ENCODE measurements at places on chromosomes 2 and 18.

DNA sequence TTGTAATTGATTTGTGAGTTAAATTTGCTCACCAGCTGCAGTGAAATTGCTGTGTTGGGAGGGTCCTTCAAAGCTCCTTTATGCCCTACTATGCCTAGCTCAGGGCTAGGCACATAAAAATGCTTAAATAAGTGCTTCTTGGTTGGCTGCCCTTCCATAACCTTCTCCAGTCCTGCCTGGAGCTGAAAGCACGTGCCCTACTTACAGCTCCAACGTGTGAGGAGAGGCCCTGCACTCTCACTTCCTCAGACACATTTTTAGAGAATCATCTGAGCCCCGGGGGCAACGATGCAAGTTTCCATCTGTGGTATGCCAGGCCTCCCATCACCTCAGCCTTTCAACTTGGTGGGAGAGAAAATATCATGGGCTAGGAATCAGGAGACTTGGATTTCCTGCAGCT, 202.7 kb downstream of the BCL11A start:
- DNase-seq, result no peak

- DNase-seq, result peak; percentile 51
These were observed 25.8 kb downstream of the BIN1 start for GRCh38 chr2:127080938-127081755.

- DNase-seq, result no peak
These were observed 41.3 kb upstream of the SNED1 start for GRCh38 chr2:240956935-240957655.

DNA sequence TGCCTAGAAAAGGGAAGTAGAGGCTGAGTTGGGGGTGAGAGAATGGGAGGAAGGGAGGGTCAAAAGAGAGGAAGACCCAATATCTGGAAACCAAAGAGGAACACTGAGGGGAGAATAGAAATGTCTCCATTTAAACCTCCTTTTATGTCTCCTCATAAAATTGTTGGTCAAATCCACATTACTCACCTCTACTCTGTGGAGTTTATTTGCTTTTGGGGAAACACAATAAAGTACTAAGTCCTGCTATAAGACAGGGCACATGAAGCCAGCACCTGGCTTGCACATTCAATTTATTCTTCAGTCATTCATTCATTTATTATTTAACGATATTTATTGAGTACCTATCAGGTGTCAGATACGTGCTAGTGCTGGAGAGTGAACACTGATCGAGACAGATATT, 60.3 kb upstream of the NFE2L2 start:
- DNase-seq, result no peak

- no peak for DNase-seq
These were observed 309.7 kb upstream of the LRRTM4 start for GRCh38 chr2:77831898-77832297.

DNA sequence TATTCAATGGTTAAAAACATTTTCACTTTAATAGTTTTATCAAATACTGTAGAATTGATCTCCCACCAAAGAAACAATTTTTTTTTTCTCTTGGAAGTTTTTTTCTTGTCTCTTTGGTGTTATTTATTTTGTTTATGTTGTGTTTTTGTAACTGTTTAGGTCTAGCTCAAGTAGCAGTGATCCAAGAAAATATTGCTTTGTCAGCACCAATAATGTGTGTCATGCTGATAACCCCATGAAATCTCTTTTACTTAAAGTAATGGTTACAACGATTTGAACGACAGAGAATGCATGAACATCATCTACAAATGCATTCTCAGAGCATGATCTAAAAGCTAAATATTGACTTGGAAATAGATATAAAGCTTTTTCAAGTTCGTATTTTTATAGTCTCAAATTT, 122.9 kb downstream of the DOK6 start:
- no peak for DNase-seq

DNA sequence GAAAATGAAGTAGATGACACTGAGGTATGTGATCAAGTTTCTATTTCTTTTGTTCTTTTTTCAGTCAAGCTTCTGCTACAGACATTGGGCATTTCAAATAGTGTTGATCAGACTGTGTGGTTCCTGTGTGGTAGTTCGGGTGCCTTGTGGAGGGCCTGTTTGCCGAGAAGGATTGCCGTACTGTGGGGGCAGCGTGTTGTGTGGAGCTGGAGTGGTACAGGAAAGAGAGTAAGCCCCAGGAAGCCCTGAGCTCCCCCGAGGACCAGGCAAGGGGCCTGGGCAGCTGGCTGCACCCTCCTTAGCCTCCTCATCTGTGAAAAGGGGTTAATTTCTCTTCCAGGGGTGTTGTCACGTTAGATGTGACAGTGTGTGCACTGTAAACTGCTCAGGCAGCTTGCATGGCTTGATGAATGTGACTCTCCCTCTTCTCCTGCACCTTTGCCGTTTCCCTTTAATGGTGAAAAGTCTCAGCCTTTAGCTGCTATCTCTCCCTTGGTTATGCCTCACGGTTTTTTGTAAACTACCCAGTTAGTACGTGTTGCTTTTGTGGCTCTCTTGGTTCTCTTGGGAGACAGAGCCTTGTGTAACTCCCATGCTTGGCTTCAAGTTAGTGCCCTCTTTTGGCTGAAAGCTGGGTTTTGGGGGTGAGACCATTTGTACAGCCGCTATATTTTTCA, 19.5 kb downstream of the C2orf74 start:
- no peak for DNase-seq

DNA sequence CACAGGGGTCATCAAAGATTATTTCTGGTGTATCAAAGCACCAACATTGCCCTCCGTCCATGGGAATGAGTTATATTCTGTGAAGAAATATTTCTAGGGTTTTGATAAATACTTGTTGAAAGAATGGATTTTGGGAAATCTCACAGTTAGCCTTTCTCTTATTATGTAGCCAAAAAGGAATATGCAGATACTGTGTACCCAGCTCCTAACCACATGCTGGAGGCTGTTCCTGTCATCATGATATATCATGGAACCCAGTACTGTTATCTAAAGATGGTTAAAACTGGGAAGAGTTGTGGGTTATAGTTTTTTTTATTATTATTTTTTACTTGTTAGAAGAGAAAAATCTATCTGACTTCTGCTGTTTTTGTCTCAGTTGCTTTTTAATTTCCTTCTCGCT, 82.8 kb downstream of the POLE4 start:
- no peak for DNase-seq

DNA sequence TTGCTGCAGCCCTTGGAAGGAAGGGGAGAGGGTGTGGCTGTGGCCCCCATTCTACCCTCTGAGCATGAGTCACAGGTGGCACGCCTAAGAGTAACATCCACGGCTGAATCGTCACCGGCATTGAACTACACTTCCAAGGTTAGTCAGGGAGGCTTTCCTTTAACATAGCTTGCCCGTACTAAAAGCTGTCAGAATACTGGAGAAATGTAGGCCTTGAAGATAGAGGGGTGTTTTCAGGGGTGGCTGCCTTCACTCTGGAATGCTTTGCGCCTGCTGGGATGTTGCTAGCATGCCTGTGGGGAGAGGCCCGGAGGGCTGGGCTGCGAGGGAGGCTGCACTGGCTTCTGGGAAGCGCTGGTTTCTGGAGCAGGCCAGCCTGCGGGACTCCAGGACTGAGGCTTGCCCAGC, 333.7 kb downstream of the AGAP1 start:
- DNase-seq, result no peak

DNA sequence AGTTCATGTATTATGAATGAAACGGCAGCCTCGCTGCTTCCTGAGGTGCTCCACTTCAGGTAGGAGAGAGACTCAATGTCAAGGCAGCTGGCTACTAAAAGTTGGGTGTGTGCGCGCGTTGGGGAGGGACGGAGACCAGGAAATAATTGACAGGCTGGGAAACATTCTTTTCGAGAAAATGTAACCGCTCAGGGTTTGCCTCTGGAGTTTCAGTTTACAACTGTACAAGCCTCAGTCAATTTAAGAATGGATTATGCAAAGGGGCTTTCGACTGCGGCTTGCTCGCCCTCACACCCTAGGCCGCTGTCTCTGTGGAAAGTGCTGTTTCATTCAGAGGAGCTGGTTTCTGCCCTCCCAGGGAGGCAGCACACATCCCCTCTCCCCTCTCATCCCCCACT, 4.4 kb upstream of the SPRED2 start:
- no peak for DNase-seq

- no peak for DNase-seq
These were observed 80.8 kb upstream of the NFATC1 start for GRCh38 chr18:79314838-79315388.

GRCh38 chr2:217905896-217906295, 96.9 kb downstream of the TNS1 start:
- no peak for DNase-seq

GRCh38 chr2:74528600-74529356, 728 bp downstream of the AUP1 start:
- DNase-seq, result peak; percentile 28

- DNase-seq, result no peak
These were observed 571.9 kb downstream of the CPS1 start for GRCh38 chr2:211128287-211128686.

- no peak for DNase-seq
These were observed 9.2 kb downstream of the AAK1 start for GRCh38 chr2:69634196-69634821.

GRCh38 chr18:25322806-25323205, 29.2 kb downstream of the ZNF521 start:
- DNase-seq, result no peak

GRCh38 chr2:126798276-126799140, 100.2 kb upstream of the TEX51 start:
- no peak for DNase-seq

DNA sequence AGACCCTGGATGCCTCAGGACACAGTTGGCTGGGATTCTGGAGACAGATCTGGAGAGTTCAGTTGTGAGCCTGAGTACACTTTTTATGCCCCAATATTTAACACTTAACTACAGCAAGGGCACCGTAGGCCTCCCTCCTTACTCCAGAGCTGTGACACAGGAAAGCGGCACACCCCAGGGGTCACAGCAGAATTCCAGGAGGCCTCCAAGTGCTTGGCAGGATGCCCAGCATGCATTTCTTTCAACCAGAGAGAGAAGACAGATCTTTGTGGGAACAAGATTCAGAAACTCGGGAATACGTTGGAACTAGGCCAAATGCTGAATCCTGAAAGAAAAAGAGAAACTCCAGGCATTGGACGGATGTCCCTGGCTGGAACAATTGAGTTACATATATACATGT, 199.2 kb upstream of the NT5C1B start:
- DNase-seq, result no peak

DNA sequence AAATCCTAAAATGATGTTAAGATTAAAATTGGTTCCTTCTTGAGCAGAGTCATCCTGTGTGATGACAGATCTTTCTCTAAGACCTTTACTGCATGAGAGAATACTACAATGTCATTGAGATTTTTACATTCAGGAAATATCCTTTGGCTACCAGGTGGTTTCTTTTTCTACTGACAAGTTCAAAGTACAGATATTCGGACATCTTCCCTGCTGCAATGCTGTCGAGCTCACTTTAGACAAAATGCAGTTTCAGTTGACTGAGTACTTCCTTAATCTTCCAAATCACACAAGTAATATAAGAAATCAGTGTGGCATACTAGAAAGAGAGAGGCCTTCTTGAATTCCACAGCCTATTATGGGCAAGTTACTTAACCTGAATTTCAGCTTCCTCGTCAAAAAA, 207.9 kb upstream of the ACVR2A start:
- DNase-seq, result no peak

DNA sequence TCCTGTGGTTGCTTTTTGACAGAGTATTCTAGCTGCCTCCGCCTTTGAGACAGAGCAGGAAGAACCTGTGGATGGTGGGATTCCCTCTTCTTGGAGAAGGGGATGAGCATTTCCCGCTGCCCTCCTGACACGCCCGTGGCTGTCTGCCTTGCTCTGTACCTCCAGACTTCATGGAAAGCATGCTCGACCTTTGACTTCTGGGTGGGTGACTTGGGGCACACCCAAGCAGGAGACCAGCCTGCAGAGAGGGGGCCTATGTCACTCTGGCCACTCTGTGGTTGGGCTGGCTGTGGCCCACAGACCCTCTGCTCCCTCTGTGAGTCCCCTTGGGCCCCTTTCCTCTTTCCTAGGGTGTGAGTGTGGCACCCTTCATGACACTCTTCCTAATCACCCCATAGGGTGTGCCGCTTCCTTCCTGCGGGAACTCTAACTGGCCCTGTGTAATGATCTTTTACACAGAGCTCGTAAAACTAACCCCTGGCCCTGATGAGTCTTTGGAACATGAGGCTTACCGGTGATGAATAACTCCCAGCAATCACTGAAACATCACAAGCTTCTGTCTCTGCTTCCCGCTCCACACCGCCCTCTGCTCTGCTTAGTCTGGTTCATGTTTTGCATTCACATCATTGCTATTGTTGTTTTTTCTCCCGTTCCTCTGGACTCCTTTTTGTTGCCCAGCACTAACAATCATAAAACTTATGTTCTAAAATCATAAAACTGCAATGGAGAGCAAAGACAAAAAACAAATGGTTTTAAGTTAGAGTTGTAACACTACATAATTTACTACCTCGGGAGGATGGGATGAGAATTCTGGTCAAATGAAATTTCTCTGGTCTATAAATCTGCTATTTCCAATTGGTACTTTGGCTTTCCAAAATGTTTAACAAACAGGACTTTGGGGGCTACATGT, 101.1 kb downstream of the SH3YL1 start:
- no peak for DNase-seq

DNA sequence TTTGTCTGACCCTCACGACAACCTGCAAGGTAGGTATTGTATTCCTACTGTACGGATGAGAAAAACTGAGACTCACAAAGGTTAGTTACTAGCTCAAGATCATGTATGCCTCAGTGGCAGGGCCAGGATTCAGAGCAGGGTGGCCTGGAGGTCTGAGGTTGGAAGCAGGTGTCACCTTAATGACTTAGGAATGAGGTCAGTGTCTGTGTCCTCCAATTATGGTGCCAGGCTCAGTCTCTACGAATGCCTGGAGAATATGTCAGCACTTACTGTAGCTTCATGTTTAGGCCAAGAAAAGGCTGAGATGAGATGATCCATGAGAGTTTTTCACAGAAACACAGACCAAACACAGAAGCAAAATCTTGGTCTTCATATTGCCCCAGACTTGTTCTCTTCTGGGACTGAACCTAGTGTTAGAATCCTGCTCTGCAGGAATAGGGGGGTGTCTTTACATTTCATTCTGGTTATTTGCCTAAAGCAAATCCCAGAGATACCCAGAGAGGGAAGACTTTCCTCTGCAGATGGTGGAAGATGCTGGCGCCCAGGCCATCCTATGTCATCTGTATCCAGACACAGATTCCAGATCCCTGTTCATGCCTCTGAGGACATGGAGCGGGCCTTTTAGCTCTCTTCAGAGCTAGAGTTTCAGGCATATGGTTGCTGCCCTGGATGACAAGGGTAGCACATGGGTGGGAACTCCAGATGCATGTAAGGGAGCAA, 16.3 kb upstream of the RAB10 start:
- no peak for DNase-seq

GRCh38 chr2:33366473-33366872, 110.0 kb upstream of the RASGRP3 start:
- no peak for DNase-seq

- no peak for DNase-seq
These were observed 22.5 kb upstream of the MAP3K20 start for GRCh38 chr2:173053043-173053699.

GRCh38 chr2:212908682-212909435, 242.6 kb downstream of the IKZF2 start:
- no peak for DNase-seq

Data from CD4-positive, alpha-beta T cell treated with Interleukin-12 subunit alpha and Interleukin-12 subunit beta, for 1 hour (primary cell).